ENCODE measurements at places on chromosomes 16 and 17. TPM values are rescaled to one million over a fixed set of nuclear protein-coding genes. Genes with fewer than 3 reads are reported as not detected.

The ITPRIPL2 gene
- polyA plus RNA-seq = 17.4 TPM

The SLC16A11 gene
- polyA plus RNA-seq = 0.62 TPM

The MPP2 gene
- polyA plus RNA-seq = 6.8 TPM

The EPOP gene
- 1.3 TPM for polyA plus RNA-seq

The ELMO3 gene
- 6.7 TPM for polyA plus RNA-seq

The HEXIM2 gene
- 11.8 TPM for polyA plus RNA-seq

The UTS2R gene
- polyA plus RNA-seq = 0.49 TPM

The KRTAP4-1 gene
- not detected for polyA plus RNA-seq

The TIGD7 gene
- polyA plus RNA-seq = 12.4 TPM

The RAB11FIP4 gene
- polyA plus RNA-seq = 15.6 TPM

The NOL11 gene
- 86.0 TPM for polyA plus RNA-seq

The PEMT gene
- 29.6 TPM for polyA plus RNA-seq

The ZCCHC14 gene
- 36.7 TPM for polyA plus RNA-seq

The TNFRSF13B gene
- polyA plus RNA-seq = not detected

The CLDN7 gene
- polyA plus RNA-seq = 59.9 TPM

The SALL1 gene
- polyA plus RNA-seq = 140 TPM

The RNF227 gene
- 3.0 TPM for polyA plus RNA-seq

The RNF40 gene
- 124 TPM for polyA plus RNA-seq

The CAVIN1 gene
- polyA plus RNA-seq = 85.6 TPM

The CCL3 gene
- polyA plus RNA-seq = not detected

The SLC6A4 gene
- polyA plus RNA-seq = 1.0 TPM

The KRTAP16-1 gene
- not detected for polyA plus RNA-seq

The CDH13 gene
- 11.4 TPM for polyA plus RNA-seq

The CRYBA1 gene
- not detected for polyA plus RNA-seq

The KIF18B gene
- polyA plus RNA-seq = 20.8 TPM

The IL21R gene
- polyA plus RNA-seq = not detected

The C17orf67 gene
- 1.6 TPM for polyA plus RNA-seq

The HIGD1B gene
- polyA plus RNA-seq = 0.88 TPM

The KRTAP9-9 gene
- polyA plus RNA-seq = not detected

The BAIAP3 gene
- polyA plus RNA-seq = 5.9 TPM

The WFIKKN2 gene
- 0.77 TPM for polyA plus RNA-seq

The HYDIN gene
- 17.9 TPM for polyA plus RNA-seq

The FOXF1 gene
- polyA plus RNA-seq = not detected

The MMD gene
- polyA plus RNA-seq = 23.4 TPM

The CD300LB gene
- 0.10 TPM for polyA plus RNA-seq

The CCL18 gene
- not detected for polyA plus RNA-seq

The GNG13 gene
- 0.49 TPM for polyA plus RNA-seq

The ABCC3 gene
- polyA plus RNA-seq = 7.6 TPM

The RPA1 gene
- polyA plus RNA-seq = 123 TPM

The ZFPM1 gene
- polyA plus RNA-seq = 6.7 TPM

The ZG16 gene
- polyA plus RNA-seq = 0.07 TPM

The TMC7 gene
- 2.1 TPM for polyA plus RNA-seq

The RAB26 gene
- 3.4 TPM for polyA plus RNA-seq

The OR2C1 gene
- polyA plus RNA-seq = 0.37 TPM

The SGF29 gene
- 24.5 TPM for polyA plus RNA-seq

The PIRT gene
- polyA plus RNA-seq = 0.11 TPM

The CDR2 gene
- 30.2 TPM for polyA plus RNA-seq

The OR3A3 gene
- 0.25 TPM for polyA plus RNA-seq

The KCNJ18 gene
- polyA plus RNA-seq = not detected

The AARSD1 gene
- 57.1 TPM for polyA plus RNA-seq

The CDRT15L2 gene
- polyA plus RNA-seq = not detected

The TMEM235 gene
- not detected for polyA plus RNA-seq

The PRCD gene
- polyA plus RNA-seq = 2.6 TPM

The ASPHD1 gene
- 0.62 TPM for polyA plus RNA-seq

The PPP1R9B gene
- polyA plus RNA-seq = 44.8 TPM

The SLC6A2 gene
- 0.10 TPM for polyA plus RNA-seq

The RNF222 gene
- 0.04 TPM for polyA plus RNA-seq

Measured in left renal cortex interstitium (tissue), 4 donors.